ENCODE measurements at places on chromosomes 7 and 10.

DNA sequence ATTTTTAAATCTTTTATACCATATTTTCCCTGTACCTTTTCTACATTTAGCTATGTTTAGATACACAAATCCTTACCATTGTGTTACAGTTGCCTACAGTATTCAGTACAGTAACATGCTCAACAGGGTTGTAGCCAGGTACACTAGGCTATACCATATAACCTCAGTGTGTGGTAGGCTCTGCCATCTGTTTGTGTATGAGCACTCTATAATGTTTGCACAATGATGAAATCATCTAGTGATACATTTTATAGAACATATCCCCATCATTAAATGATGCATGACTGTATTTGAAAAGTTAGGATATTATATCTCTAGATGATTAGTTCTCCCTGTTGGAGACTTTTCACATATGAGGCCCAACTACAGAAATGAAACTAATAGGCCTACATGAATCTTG lies 188.6 kb downstream of the STK31 start:
- no peak for DNase-seq

- DNase-seq: no peak
Measured at GRCh38 chr7:157623556-157623955, 286.8 kb downstream of the DNAJB6 start.

GRCh38 chr7:157355784-157356511 lies 19.1 kb downstream of the DNAJB6 start:
- no peak for DNase-seq

DNA sequence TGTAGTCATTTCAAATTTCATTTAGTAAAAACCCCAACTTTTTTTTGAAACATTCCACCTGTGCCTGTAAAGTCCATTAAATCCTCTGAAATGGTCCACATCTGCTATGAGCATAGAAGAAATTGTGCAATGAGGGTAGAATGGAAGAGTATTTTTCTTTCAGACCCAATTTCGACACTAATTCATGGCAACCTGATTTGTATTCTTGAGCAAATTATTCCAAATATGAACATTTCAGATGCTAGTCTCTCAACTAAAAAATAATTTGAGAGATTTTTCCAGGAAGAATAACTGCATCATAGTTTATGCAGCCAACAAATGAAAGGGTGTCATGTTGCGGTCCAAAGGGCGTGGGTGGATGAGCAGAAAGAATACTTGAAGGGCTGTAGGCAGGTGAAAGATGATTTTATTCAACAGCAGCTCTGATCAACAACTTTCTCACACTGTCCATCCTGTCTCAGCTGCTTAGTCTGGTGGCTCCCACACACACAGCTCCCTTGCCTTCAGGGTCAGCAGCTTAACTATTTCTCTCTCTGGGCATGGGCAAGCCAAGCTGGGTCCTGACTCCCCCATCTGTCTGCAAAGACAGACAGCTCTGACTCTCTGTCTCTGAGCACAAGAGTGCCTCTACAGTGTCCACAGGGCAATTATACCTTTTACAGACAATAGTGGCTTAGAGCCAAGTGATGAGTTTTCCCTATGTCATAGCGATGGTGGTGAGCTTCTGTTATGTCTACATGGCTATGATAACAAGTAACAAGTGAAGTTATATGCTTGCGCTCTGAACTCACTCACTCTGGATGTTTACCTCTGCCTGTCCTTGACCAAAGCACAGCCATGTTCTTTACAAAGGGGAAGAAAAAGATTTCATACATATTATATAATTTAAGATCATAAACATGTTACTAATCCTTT lies 11.5 kb downstream of the STEAP2 start:
- DNase-seq: no peak

DNA sequence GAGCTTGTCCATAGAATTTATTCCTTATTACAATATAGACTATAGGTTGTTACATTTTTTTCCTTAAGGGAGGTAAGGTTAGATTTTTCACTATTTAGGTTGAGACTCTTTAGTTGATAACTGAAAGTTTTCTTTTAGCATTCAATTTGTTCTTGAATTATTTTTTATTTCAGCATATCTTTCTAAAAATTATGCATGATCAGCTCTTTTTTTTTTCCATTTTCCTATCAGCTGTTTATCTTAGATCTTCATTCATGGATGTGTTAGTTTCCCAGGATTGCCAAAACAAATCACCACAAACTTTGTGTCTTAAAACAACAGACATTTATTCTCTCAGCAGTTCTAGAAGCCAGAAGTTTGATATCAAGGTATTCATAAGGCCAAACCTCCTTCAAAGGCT lies 915.9 kb upstream of the C7orf33 start:
- no peak for DNase-seq

- DNase-seq: no peak
Measured at GRCh38 chr10:34739915-34740314, 75.2 kb downstream of the PARD3 start.

DNA sequence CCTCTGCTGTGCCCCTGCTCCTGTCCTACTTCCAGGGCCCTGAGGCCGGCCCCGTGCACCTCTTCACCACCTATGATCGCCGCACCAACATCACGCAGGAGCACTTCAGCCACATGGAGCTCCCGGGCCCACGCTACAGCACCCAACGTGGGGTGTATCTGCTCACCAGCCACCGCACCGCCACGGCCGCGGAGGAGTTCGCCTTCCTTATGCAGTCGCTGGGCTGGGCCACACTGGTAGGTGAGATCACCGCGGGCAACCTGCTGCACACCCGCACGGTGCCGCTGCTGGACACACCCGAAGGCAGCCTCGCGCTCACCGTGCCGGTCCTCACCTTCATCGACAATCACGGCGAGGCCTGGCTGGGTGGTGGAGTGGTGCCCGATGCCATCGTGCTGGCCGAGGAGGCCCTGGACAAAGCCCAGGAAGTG lies 1.8 kb downstream of the RBP3 start:
- DNase-seq: no peak

DNA sequence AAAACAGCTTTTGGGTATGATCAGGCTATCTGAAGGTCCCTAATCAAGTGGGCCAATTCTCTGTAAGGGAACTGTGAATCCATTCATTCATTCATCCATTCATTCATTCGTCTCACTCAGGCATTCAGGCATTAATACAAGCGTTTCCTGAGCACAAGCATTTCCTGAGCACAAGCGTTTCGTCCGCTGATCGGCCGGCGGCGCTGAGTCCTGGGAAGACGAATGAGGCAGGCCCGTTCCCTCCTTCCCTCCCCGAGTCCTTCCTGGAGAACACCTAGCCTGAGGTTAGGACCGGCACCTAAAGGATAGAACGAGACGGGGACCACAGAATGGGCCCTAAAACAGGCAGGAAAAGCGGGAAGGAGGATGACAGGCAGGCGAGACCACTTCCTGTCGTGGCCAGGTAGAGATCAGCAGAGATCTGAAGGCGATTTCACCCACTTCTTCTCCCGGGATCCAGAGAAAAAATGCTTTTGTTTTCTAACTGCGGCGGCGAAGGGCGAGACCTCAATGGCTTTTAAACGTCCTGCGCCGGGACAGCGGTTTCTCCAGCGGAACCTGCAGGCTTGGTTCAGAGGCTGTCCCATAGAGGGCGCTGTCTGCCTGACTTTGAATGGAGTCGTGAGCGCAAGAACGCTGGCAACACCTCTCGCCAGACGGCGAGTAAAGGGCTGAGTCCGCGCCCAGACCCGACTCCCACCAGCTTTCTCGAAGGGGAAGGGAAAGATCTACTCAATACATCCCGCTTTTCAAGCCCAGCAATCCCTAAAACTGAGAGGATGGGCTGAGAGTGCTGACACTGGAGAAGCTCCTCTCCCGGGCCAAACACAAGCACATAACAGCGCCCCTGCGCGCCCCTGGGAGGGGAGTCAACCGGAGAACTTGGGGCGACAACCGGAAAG lies 2.9 kb upstream of the HMX3 start:
- DNase-seq: peak; percentile 94

GRCh38 chr10:96324447-96324846 lies 20.2 kb downstream of the DNTT start:
- DNase-seq: peak; percentile 13

- DNase-seq: no peak
Measured at GRCh38 chr10:5490698-5491464, 8.5 kb downstream of the CALML5 start.

GRCh38 chr10:132752961-132753360 lies 33.0 kb downstream of the NKX6-2 start:
- no peak for DNase-seq

DNA sequence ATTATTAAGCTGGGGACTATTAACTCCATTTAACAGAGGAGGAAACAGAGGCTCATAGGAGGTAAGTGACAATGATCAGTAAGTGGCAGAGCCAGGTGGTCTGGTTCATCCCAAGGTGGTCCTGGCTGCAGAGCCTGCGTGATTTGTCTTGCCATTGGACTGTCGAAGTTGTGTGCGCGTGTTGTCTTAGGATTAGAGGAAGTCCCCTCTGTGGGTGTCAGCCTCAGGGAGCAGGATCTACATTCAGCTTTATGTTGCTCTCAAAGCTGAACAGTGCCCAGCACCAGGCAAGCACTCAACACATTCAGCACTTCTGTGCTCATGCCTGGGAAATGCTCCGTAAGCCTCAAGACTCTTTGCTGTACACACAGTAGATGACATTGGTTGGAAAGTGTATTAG lies 139.5 kb downstream of the HERPUD2 start:
- no peak for DNase-seq

DNA sequence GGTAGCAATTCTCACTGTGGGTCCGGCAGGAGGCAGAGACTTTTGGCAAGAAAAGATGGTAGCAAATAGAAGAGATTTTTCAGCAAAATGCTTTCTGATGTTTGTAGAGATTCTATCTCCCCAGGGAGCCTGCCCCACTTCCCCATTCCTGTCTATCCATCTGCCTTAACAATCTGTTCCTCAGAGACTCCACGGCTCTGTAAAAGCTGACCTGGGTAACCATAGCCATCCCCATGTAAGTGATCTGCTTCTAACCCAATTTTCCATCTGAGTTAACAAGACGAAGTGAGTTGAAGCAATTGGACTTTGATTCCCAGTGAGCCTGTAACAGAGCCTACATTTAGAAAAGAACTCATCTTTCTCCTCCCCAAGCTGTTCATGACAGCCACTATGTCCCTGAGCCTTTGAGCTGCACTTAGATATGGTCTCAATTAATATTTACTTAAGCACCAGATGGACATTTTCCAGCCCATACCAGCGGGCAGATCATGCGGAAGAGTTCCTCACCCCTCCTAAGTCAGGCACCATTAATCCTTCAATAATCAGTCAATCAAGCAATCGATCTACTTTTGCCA lies 896.1 kb downstream of the CCSER2 start:
- no peak for DNase-seq

GRCh38 chr10:34427911-34428216 lies 387.2 kb downstream of the PARD3 start:
- no peak for DNase-seq

DNA sequence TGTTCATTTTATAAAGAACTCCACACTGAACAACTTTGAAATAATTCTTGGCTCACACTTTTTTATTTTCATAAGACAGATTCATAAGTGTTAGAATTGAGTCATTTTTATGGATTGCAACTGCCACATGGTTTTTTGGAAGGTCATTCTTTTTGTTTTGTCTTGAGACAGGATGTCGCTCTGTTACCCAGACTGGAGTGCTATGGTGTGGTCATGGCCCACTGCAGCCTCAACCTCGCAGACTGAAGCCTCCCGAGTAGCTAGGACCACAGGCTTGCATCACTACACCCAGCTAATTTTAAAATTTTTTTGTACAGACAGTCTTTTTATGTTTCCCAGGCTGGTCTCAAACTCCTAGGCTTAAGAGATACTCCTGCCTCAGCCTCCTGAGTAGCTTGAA lies 20.3 kb downstream of the BMS1 start:
- no peak for DNase-seq

DNA sequence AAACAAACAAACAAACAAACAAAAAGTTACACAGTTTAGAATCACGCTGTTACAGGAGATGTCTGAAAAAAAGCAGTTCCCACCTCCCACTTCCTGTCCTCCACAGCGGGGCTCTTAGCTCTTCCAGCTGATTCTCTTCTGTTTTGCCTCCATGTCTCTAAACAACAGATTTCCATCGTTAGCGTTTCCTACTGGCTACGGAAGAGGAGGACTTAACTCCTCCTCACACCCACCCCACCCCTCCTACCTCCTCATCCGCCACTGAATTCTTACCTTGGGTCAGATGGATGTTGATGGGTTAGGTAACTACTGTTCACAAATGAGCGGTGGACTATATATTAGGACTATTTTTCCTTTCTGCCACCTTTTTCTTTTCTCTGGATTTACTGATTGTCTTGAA lies 36.8 kb upstream of the NUB1 start:
- DNase-seq: no peak

GRCh38 chr7:20797462-20798080 lies 10.9 kb upstream of the SP8 start:
- peak; percentile 13 for DNase-seq

DNA sequence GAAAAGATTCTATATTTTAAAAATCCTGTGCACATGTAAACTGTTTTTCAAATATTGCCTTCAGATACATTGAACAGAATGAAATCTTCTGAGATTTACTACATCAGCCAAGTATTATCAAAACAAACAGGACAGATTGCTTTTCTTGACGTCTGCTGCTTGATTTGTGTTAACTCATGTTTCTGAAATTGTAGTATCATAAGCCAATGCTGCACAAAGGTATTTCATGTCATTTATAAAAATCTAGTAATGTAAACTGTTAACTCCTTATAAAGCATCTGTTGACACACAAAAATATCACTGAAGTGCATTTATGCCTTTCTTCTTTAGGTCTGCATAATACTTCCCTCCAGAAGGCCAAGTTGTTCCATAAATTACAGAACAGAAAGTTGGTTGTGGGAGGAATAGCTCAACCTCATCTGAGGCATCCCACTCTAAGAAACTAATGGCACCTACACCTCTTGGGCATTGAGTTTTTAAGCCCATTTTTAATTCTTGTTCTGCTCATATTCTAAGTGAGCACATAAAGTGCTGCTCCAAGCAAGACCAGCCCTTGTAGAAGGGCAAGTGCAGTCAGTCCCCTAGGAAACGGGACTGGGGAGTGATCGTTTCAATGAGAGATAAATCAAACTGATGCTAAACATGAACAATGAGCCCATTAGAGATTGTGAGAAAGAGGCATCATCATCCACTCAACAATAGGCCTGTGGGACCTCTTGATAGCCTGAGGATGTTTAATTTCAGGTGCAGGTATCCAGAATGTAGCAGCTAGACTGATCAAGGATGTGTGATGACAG lies 28.5 kb downstream of the CAV1 start:
- DNase-seq: no peak

- DNase-seq: no peak
Measured at GRCh38 chr7:141706239-141707064, 1.7 kb upstream of the WEE2 start.

GRCh38 chr10:68095153-68095552 lies 14.1 kb upstream of the MYPN start:
- no peak for DNase-seq

DNA sequence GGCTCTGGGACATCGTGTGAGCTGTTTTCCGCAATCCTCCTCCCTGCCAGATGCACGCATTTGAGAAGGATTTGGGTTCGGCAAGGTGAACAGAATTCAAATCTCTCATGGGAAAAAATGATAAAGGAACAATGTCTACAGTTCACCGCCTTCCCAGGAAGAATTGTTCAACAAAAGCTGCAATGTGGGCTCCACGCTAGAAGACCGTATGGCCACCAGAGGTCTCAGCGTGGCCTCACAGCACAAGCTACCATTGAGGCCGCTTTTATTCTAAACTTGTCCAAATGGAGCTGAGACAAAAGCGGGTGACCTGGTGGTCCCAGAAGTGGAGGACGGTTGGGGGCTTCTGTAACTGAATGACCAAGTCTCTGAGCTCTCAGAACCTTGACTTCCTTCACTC lies 733.1 kb downstream of the PARD3 start:
- DNase-seq: no peak

Measured in activated naive CD4-positive, alpha-beta T cell treated with anti-CD3 and anti-CD28 coated beads for 36 hours (primary cell).